ENCODE measurements at places on chromosomes 6 and 20.

GRCh38 chr6:87139236-87139635 lies 16.1 kb upstream of the ZNF292 start:
- DNase-seq: peak; percentile 40

DNA sequence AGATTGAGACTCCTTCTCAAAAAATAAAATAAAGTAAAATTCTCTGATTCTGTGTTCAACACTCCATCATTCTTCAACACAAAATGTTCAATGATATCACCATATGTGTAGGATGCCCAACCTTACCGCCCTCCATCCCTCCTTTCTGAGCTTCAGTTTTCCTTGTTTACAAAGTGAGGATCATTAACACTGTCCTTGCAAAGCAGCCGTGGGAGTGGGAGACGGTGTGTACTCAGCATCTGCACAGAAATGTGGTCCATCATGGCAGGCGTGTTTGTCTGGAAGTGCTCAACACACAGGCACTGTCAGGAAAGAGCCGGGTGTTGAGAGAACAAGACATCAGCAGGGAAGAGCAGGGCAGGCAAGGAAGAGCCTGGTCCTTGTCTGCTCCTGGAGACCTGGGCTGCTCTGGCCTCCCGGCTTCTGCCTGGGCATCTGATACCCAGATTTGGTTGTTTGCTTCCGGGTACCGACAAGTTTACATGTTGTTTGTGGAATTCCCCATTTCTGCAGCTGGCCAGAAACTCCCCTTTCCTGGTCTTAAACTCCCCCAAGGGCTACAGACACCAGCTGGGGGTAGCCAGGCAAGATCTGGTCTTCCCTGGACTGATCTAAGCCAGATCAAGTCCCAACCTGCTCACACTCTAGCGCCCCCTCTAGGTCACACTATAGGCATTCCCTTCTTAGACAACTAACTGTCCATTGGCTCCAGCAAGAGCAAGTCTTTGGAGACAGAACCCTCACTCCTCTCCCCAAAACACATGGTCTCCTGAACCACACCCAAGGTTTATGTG lies 26.7 kb upstream of the TTPAL start:
- peak; percentile 61 for DNase-seq

GRCh38 chr20:47353239-47353691 lies 3.2 kb downstream of the ZMYND8 start:
- DNase-seq: no peak

GRCh38 chr6:13286181-13286580 lies 42.2 kb downstream of the TBC1D7 start:
- no peak for DNase-seq

DNA sequence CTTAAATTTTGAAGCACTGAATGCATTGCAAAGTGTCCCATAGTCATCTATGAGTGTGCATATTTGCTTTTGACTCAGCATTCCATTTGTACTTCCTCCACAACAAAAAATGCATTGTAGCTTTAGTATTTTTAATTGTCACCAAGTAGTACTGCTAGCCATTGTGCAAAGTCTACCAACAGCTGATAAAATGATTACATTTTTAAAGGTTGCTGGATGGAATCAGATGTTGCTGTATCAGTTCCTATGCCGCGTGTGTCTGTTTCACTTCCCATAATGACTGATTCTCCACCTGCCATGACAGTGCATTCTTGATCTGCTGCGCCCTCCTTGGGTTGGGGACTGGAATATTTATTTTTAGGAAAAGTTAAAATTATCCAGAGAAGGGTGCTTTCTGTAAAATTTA lies 41.2 kb downstream of the SLX4IP start:
- DNase-seq: no peak

- no peak for DNase-seq
These were observed 473.8 kb upstream of the PTCHD4 start for GRCh38 chr6:48584846-48585245.

DNA sequence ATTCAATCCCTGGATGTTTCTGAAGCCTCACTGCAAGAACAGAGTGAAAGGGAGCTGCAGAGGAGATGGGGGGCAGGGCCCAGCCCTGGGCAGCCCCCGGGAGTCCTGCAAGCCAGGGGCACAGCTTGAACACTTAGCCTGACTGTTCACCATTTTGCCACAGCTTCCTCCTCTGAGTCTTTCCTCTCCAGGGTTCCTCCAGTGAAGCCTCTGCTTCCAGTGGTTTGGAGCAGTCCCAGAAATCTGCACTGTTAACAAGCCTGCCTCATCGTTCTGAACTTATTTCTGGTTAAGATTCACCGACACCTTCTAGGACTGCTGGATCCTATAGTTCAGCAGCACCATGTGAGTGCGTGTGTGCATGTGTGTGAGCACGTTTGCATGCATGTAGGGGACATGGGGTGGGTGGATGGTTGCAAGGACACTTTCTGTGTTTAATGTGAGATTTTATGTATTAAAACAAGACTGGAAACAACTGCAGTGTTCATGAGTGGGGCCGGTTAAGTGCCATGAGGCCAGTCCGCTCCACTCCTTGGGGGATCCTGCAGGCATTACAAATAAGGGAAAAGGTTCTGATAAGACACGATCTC lies 24.6 kb downstream of the CEBPB start:
- no peak for DNase-seq

- no peak for DNase-seq
These were observed 8.5 kb downstream of the STAU1 start for GRCh38 chr20:49179368-49180277.

DNA sequence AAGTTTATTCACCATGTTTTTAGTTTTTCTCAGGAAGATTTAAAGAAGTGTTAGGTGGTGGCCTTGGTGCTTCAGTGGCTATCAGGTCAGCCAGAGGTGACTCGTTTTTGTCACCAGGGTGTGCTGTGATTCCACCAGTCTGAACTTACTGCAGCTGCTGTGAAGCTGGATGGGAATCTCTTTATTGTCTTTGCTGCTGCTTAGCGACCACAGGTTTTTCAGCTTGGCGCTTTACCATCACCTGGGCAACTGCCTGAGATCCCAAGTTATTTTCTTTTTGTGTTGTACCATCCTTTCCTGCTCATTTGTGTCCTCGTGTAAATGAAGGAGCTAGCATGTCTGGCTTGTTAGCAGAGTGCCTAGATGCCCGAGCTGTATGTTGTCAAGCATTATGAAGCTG lies 146.9 kb downstream of the MACROD2 start:
- DNase-seq: peak; percentile 21

DNA sequence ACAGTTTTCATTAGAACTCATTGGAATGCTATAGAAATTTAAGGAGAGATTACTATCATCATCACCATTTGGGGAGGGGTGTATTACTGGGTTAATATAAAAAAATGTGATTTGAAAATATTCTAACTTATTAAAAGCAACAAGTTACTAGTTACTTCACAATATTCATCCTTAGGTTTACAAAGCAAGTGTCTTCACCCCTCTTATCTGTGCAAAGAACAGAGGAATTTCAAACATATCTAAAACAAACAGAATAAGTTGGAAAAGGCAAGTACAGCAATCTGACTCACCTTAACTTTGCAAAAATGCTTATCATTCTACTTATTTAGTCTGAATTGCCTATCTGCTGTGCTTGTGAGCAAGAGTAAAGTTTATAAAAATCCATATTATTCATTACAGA lies 32.9 kb downstream of the DCBLD1 start:
- DNase-seq: no peak

GRCh38 chr20:52534616-52535015 lies 343.0 kb upstream of the ZFP64 start:
- DNase-seq: no peak

DNA sequence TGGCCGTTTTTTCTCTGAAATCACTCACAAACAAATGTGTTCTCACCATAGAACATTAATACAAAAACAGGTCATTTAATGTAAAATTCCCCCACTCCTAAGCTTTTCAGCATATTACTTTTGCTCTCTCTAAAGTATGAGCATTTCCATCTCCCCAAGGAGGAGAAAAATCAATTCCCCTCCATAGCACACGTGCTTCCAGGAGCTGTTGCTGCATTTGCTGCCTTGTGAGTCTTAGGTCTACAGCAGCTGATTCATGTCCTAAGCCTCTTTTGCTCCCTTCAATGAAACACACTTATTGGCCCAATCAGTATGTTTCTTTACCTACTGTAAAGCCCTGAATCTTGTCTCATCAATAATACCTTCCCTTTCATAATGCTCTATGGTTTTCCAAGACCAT lies 6.4 kb upstream of the COL9A1 start:
- DNase-seq: no peak

GRCh38 chr6:29892696-29893095 lies 49.6 kb upstream of the HLA-A start:
- DNase-seq: no peak

- no peak for DNase-seq
These were observed 587.2 kb downstream of the EPM2A start for GRCh38 chr6:145147981-145148749.

DNA sequence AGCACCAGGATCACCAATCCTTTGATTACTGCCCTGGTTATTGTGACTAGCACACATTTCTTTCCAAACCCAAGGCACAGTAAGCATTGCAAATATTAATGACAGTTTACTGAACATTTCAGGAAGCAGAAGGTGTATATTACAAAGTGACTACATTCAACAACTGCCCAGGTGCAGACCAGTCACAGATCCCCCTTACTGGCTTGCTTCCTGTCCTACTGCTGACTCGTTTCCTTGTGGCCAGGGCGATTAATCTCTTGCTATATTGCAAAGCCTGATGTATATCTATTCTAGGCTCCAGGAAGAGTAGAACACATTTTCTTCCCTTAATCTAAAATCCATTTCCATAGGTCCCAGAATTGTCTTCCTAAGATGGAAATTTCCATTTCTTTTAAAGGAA lies 77.2 kb upstream of the EPHA7 start:
- no peak for DNase-seq

- DNase-seq: peak; percentile 79
These were observed 44.5 kb downstream of the RBM38 start for GRCh38 chr20:57435498-57436222.

DNA sequence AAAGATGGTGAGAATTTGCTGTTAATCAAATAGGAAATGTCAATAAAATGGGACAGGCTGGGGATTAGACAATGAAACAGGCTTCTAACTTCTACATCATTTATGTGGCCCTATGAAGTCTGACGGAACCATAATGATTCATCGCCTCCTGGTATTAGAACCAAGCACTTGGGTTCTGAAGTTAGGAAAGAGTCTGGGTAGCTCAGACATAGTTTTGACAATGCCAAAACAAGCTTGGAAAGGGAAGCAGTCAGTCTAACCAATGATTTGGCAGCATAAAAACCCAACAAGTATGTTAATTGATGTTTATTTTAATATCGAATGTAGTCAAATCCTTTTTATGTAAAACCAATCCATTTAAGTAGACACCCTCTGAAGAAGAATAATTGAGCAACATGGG lies 160.8 kb upstream of the RSPO3 start:
- DNase-seq: no peak

DNA sequence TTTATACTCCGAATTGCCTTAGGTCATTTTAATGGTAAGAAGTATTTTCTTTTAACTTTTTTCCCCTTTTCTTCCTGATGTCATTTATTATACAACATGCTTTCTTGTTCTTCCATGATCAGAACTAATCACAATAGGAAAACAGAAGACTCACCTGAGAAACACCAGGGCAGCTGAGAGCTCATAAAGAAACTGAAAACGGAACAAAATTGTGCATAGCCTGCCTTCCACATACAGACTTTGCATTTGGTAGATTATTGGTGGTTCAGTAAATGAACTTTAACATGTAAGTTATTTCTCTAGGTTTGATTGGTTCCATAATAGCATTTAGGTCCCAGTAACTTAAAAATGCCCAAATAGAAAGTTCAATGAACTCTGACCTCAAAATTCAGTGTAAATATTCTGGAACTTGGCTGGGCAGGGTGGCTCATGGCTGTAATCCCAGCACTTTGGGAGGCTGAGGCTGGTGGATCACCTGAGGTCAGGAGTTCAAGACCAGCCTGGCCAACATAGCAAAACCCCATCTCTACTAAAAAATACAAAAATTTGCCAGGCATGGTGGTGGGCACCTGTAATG lies 161.1 kb upstream of the DTNBP1 start:
- DNase-seq: no peak

DNA sequence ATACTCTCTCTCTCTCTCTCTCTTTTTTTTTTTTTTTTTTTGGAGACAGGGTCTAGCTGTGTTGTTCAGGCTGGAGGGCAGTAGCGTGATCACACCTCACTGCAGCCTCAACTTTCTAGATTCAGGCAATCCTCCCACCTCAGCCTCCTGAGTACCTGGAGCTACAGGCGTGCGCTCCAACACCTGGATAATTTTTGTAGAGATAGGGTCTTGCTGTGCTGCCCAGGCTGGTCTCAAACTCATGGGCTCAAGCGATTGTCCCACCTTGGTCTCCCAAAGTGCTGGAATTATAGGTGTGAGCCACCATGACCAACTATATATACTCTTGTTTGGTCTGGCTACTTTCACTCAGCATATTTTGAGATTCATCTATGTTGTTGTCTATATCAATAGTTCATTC lies 154.9 kb downstream of the ZFAND3 start:
- no peak for DNase-seq

GRCh38 chr6:161696801-161697200 lies 422.9 kb upstream of the AGPAT4 start:
- DNase-seq: no peak

GRCh38 chr20:55251170-55251569 lies 754.1 kb downstream of the CBLN4 start:
- DNase-seq: no peak

DNA sequence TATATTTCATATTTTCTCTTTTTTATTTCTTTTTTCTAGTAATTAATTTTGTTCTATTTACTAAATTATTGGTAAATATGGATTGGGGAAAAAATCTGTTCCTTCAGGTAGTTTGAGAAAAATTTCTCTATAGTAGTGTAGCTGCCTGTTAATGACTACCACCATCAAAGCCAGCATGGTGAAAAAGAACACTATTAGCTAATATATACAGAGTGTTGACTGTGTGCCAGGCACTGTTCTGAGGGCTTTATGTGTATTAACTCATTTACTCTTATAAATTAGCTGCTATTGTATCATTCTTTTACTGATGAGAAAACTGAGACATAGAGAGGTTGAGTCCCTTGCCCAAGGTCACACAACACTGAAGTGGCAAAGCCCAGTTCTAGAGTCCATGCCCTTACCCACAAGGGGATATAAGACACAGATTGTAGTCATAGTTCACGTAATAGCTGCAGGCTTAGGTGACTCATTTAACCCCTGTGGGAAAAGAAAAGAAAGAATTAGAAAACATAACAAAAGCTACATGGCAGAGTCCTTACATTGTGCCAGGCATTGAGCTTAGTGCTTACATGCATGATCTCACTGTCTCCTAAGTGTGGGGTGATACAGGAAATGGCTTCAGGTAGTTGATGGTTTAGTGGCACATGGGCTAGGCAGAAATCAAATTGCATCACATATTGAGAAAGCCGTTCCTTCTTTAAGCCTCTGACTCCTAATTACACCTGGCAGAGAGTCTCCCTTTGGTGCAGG lies 12.2 kb upstream of the AKIRIN2 start:
- DNase-seq: no peak

DNA sequence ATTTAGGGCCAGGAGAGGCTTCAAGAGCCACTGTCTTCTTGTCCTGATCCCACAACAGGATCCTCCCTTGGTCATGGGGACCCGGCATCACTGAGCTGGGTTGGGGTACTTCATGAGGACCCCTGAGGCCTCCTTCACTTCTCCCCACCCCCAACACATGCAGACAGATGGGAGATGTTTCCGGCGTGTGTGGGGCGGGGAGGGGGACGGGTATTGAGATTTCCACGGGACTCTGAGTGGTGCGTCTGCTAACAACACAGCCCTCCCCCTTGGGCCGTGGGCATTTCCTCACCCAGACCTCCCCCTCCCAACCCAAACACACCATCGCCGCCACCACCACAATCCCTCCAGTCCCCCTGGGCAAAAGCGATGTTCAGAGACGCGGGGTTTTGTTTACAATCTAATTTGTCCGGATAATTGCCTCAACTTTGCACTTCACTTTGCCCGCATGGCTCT lies 906 bp upstream of the FOXP4 start:
- DNase-seq: peak; percentile 30

Data from colonic mucosa (tissue), 4 donors.